IMR-90 (cell line): ENCODE measurements at places on chromosomes 11 and 22.
A peak's percentile ranks its signal among the peaks of the same experiment; 100 is the strongest.

GRCh38 chr11:71454470-71455113, 1.6 kb downstream of the NADSYN1 start:
- H3K27ac ChIP-seq, result no peak overlapping the region
- DNase-seq, result no peak

- no peak for DNase-seq
- no peaks in the 10 kb centered on the region for H3K36me3 ChIP-seq
- H3K27me3 ChIP-seq, result peaks cover 89% of the 10 kb centered on the region
- H3K4me1 ChIP-seq, result no peaks in the 10 kb centered on the region; the same call in 1 of the 2 replicates
- H3K27ac ChIP-seq, result no peak overlapping the region
Observed at GRCh38 chr11:124842305-124842704, 22.9 kb upstream of the ROBO3 start.

- no peak overlapping the region for H3K27ac ChIP-seq
- H3K36me3 ChIP-seq, result no peaks in the 10 kb centered on the region
- H3K27me3 ChIP-seq, result no peaks in the 10 kb centered on the region
- peaks cover 15% of the 10 kb centered on the region for H3K4me1 ChIP-seq
- DNase-seq, result no peak
Observed at GRCh38 chr11:130489716-130490115, 41.3 kb downstream of the ADAMTS15 start.

DNA sequence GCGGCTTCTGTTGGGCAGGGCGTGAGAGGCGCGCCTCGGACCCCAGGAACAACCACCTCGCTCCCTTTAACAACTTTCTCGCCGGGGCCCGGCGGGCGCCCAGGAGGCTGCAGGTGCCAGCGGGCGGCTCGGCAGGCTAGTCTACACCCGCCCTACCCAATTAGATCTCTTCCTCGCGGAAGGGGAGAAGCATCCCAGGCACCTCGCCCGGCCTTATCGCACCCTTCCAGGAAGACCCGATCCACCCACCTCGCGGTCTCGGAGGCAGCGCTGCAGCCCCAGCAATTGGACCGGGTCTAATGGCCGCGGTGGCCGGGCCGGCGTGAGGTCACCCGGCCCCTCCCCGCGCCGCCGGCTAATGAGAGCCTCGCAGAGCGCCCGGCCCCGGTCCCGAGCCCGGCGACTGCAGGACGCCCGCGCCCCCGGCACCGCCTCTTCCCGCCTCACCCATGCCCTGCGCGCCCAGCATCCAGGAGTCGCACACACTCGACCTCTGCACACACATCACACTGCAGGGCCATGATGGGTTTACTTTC, at the start of gene PLAAT3:
TSS of gene PLAAT3 (minus strand) at position 298 of the 536 bp plus-strand sequence. CDS start 419 bp downstream, outside the sequence.
- H3K27ac ChIP-seq, result no peak within 1 kb of the TSS; the same call in 1 of the 2 replicates
- no peak for DNase-seq
- peaks cover 4% of the 10 kb centered on the region; the same call in 1 of the 2 replicates for H3K4me1 ChIP-seq
- H3K27me3 ChIP-seq, result 0 out of 2 replicates have a peak, but pooled peaks cover 2% of the 10 kb centered on the region

- no peak overlapping the region for H3K4me3 ChIP-seq
- DNase-seq, result peak; percentile 92
- no peaks in the 10 kb centered on the region for H3K27me3 ChIP-seq
- H3K27ac ChIP-seq, result peak overlapping the region; percentile 31; the same call in 1 of the 2 replicates
- H3K4me1 ChIP-seq, result peaks cover 5% of the 10 kb centered on the region
Observed at GRCh38 chr11:47863189-47863897, 15.2 kb upstream of the NUP160 start.

DNA sequence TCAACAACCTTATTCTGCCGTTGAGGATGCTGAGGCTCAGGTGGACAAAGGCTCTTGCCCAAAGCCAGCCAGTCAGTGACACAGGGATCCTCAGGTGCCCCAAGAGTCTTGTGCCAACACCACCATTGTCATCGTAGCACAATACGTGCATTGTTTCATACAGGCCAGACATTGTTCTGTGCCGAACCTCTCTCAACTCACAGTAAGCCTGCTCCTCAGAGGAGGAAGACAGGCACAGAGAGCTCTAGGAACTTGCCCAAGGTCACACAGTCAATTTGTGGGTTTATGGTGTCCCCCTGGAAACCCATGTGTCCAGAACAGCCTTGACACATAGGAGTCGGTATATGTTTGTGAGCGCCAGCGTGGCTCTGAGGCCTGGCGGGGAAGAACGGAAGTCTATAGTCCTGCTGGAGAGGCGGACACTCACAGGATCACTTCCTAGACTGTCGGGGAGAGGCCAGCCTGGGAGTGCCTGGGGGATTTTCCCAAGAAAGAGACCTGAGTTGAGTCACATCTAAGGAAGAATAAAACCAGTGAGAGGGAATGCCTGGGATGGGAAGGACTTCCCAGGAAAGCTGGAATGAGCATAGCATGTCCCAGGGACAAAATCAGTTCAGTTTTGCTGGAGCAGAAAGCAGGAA, 20.2 kb downstream of the LIF start:
- no peak overlapping the region for H3K27ac ChIP-seq
- peaks cover 13% of the 10 kb centered on the region for H3K4me1 ChIP-seq
- no peaks in the 10 kb centered on the region for H3K27me3 ChIP-seq
- H3K4me3 ChIP-seq, result no peak overlapping the region
- peak; percentile 56 for DNase-seq
- no peaks in the 10 kb centered on the region for H3K36me3 ChIP-seq

DNA sequence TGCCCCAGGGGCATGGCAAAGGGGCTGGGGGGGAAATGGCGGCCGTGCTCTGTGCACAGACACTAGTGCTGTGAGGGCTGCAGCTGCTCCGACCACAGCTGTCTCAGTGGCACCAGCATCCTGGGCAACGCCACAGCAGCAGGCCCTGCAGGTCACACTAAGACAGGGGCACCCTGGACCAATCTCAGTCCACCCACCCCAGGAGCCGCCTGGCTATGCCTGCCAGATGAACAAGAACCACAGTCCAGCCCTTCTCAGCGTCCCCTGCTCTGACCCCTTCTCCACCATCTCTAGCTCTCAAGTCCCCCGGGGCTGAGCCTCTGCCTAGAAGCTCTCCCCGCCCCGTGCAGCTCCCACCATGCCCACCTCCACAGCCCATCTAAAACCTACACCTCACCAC, 16.5 kb downstream of the TUBGCP6 start:
- H3K4me1 ChIP-seq, result no peaks in the 10 kb centered on the region
- H3K27me3 ChIP-seq, result no peaks in the 10 kb centered on the region
- no peak for DNase-seq
- H3K4me3 ChIP-seq, result no peak overlapping the region
- peaks cover 52% of the 10 kb centered on the region for H3K36me3 ChIP-seq
- no peak overlapping the region for H3K27ac ChIP-seq

- H3K27me3 ChIP-seq, result no peaks in the 10 kb centered on the region
- no peaks in the 10 kb centered on the region for H3K36me3 ChIP-seq
- no peaks in the 10 kb centered on the region for H3K4me1 ChIP-seq
Observed at GRCh38 chr11:92401520-92401919, 176.9 kb downstream of the FAT3 start.

DNA sequence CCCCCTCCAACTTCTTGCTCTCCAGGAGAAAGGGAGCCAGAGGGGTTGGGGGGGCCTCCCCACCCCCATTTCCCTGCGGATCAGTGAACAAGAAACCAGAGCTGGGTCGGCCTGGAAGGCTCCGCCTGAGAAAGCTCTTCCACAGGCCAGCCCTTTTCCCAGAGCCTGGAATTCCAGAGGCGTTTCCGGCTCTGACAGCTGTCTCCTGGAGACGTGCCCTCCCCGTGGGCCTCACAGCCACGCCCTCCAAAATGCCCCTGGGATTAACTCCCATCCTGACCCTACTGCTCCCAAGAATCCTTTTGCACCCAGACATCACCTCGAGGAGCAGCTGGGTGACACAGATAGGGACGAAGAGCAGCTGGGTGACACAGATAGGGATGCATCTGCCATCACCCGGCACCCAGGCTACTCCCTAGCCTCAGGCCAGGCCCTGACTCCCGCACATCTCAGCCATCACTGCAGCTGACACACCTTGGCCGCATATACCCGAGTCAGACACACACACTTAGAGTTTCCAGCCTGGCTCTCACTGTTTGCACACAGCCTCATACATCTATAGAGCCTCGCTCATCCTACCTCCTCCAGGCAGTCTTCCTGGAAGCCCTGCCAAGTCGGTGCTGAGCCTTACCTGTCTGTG, 7.6 kb upstream of the CDC42EP1 start:
- DNase-seq, result peak; percentile 55
- H3K4me1 ChIP-seq, result peaks cover 18% of the 10 kb centered on the region
- no peak overlapping the region for H3K4me3 ChIP-seq
- H3K27ac ChIP-seq, result peak overlapping the region; percentile 78

DNA sequence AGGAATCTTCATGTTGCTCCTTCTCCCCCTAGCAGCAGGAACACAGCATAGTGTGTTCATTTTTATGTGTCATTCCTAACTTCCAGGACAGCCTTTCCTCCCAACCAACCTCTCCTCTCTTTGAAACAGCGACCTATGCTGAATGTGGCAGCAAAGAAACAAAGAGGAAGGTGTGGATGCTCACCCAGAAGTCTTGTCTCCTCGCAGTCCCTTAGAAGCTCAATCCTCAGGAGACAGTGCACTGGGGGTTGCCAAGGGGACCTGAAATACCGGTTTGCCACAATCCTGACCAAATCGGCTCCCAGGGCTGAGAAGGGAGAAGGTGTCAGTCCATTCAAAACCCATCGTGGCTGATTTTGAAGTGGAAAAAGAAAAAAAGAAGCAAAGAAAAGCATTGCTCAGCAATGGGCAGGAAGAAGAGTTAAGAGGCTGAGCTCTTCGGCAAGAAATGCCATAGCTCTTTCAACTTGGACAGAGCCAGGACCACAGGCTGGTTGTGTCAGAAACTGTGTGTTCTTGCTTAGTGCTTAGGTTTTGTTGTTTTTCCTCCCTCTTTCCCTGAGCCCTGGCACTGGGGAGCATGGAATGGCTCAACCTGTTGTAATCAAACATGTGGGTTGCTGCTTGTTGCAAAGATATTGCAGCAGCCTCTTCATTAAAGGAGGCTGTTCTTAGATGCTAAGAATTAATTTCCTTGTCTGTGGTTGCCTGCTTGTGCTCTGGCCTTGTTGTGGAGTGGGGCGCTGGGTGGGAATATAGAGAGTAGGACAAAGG, 30.4 kb upstream of the TENM4 start:
- H3K4me1 ChIP-seq, result peaks cover 1% of the 10 kb centered on the region; the same call in 1 of the 2 replicates
- peaks cover 10% of the 10 kb centered on the region for H3K27me3 ChIP-seq
- DNase-seq, result no peak
- H3K4me3 ChIP-seq, result no peak overlapping the region
- H3K27ac ChIP-seq, result no peak overlapping the region
- H3K36me3 ChIP-seq, result no peaks in the 10 kb centered on the region

GRCh38 chr11:113113801-113114704, 152.8 kb downstream of the NCAM1 start:
- no peaks in the 10 kb centered on the region for H3K4me1 ChIP-seq
- H3K36me3 ChIP-seq, result no peaks in the 10 kb centered on the region
- peak; percentile 8 for DNase-seq

DNA sequence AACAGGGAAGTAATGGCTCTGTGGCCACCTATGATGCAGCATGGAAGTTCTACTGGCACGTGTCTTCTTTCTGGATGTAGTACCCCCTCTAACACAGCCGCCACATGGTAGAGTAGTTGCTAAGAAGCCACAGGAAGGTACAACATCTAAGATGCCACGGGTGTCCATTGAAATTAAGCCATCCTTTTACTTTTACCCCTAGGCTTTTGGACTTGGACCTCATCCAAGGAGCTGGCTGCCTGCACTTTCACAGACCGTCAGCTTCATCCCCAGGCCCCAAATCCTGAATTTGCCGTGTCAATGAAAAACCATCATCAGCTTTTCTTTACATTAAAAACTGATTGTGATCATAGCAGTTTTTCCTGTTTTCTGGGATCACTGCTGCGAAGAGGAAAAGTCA, 102.4 kb downstream of the RPL27A start:
- DNase-seq, result no peak
- peaks cover 7% of the 10 kb centered on the region for H3K36me3 ChIP-seq
- H3K4me1 ChIP-seq, result peaks cover 6% of the 10 kb centered on the region

- no peaks in the 10 kb centered on the region for H3K27me3 ChIP-seq
- H3K4me1 ChIP-seq, result peaks cover 28% of the 10 kb centered on the region
- H3K27ac ChIP-seq, result no peak overlapping the region
- H3K36me3 ChIP-seq, result no peaks in the 10 kb centered on the region
- DNase-seq, result no peak
Observed at GRCh38 chr11:122727101-122727929, 71.8 kb downstream of the UBASH3B start.

- H3K36me3 ChIP-seq, result no peaks in the 10 kb centered on the region
- no peak overlapping the region for H3K4me3 ChIP-seq
- peaks cover 1% of the 10 kb centered on the region; the same call in 1 of the 2 replicates for H3K4me1 ChIP-seq
- no peak overlapping the region for H3K27ac ChIP-seq
Observed at GRCh38 chr22:19610518-19611253, 86.5 kb upstream of the CLDN5 start.

DNA sequence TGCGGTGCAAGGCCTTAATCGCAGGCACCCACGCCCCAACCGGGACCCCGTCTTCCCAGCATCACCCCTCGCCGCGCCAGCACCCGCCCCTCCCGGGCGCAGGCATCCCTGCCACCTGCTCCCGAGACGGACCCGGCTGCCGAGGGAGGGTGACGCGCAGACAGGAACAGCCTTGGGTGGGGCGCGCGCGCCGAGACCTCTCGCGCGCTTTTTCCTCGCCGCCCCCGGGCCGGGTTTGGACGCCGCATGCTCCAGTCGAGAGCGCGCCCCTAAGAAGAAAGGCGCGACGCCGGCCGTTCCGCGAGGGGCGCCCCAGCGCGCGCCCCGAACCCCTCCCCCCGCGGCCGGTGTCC, 504 bp downstream of the CFL1 start:
- DNase-seq, result no peak
- peak overlapping the region; percentile 93 for H3K27ac ChIP-seq
- H3K36me3 ChIP-seq, result peaks cover 50% of the 10 kb centered on the region
- no peaks in the 10 kb centered on the region for H3K27me3 ChIP-seq

DNA sequence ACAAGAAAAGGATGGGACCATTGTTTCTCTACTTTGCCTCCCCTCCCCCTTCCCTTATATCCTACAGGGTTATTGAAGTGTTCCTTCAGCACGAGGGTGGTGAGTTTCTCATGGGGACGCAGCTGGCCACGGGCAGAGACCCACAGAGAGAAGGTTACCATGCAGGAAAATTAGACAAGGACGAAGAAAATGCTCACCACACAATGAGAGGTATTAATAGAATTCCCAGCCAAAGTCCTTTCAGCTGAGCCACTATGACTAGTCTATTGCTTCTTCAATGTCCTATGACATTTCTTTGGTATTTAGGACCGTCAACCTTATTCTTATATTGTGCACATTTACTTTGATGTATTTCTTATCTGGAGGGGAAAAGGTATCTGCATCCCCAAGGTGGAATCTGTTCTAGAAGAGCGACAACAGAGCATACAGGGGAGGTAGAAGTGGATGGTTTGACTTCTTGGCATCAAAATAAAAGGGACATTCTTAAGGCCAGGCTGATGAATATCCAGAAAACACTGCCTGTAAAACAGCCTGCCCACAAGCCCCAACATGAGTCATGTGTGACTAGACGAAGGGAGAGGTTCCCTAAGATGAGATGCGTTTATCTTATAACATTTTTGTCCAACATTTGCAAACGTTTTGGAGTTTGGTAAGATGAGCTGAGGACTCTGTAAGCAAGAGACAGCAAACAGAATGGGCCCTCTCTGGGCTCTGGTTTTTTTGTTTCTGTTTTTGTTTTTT, 209.8 kb upstream of the NARS2 start:
- H3K27me3 ChIP-seq, result no peaks in the 10 kb centered on the region
- no peak overlapping the region for H3K4me3 ChIP-seq
- peak; percentile 95 for DNase-seq
- peaks cover 5% of the 10 kb centered on the region; the same call in 1 of the 2 replicates for H3K36me3 ChIP-seq
- peak overlapping the region; percentile 93 for H3K27ac ChIP-seq

GRCh38 chr11:10629411-10630002, 61.0 kb upstream of the LYVE1 start:
- DNase-seq, result no peak
- H3K27ac ChIP-seq, result no peak overlapping the region
- peaks cover 77% of the 10 kb centered on the region for H3K36me3 ChIP-seq
- H3K4me1 ChIP-seq, result no peaks in the 10 kb centered on the region; the same call in 1 of the 2 replicates
- H3K4me3 ChIP-seq, result no peak overlapping the region
